Femur (tissue), 1 donor: ENCODE measurements at places on chromosomes 5 and 9.

- DNase-seq = no peak
These were observed 94.8 kb upstream of the APC start for GRCh38 chr5:112642885-112643284.

DNA sequence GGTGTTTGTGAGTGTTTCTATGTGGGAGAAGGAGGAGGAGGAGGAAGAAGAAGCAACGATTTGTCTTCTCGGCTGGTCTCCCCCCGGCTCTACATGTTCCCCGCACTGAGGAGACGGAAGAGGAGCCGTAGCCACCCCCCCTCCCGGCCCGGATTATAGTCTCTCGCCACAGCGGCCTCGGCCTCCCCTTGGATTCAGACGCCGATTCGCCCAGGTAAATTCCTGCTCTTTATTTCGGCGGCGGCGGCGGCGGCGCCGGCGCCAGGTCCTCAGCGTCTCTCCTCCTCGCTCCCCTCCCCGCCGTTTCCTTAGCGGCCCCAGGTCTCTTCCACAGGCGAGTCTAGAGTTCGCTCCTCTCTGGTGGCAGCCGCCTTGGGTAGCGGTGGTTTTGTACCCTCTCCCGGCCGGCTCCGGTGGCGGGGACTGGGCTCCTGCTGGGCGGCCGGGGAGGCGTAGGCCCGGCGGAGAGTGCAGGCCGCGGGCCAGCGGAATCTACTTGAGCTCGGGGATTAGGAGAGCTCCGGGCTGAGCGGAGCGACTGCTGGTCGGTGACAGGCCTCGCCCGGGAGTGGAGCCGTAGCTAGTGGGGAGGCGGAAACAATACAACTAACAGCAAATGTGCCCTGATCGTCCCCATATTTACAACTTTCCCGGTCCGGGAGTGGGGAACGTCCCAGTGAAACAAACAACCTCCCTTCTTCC lies 547 bp downstream of the NIPBL start:
- peak; percentile 75 for DNase-seq

DNA sequence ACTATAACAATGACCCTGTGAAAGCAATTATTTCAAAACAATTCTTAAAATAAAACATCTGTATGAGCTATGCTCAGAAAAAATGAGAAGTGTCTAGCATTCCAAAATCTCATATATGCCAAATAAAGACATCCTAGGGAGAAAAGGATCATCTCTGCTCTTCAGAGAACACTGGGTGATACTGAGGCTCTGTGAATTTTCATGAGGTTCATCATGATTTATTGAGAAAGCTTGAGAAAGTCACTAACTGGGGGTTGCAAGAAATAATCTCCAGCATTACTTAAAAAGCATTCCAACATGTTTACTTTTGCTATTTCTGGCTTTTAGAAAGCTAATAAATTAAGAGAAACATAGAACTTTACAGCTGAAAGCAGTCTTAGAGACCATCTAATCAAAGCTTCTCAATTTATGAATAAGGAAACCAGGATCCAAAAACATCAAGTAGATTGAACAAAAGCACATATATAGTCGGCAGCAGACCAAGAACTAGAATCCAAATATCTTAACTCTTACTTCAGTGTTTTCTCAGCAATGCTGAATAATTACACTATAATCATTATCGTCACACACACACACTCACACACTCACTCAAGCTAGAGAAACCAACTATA lies 372.8 kb downstream of the NR2F1-AS1 start:
- no peak for DNase-seq

DNA sequence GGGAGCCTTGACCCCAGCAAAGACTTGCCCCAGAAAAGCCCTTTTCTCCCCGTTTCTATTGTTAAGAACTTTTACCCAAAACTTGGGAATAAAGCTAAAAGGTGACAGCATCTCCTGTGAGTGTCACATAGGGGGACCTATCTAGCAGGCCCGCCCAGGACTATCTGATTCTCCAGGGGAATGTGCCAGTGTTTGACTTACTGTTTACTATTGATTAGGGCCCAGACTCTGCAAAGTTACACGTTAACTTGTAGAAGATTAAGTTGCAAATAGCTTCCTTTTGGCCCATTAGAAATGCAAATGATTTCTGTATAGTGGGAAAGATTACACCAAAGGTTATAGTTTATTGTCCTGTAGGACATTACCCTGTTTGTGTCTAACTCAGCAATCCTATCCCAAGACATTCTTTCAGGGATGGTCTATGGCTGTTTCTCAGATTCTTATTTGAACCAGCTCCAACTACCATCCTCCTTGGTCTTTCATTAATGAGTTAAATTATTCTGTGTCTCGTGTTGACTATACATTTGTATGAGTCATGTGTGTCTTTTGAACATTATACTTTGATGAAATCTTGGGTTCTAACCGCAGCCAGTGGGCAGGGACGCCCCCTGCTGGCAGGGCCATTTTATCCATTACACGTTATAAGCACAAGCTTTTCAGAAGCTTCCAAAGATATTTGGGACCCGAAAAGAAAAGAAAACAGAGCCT lies 60.7 kb downstream of the HRH2 start:
- DNase-seq = no peak

DNA sequence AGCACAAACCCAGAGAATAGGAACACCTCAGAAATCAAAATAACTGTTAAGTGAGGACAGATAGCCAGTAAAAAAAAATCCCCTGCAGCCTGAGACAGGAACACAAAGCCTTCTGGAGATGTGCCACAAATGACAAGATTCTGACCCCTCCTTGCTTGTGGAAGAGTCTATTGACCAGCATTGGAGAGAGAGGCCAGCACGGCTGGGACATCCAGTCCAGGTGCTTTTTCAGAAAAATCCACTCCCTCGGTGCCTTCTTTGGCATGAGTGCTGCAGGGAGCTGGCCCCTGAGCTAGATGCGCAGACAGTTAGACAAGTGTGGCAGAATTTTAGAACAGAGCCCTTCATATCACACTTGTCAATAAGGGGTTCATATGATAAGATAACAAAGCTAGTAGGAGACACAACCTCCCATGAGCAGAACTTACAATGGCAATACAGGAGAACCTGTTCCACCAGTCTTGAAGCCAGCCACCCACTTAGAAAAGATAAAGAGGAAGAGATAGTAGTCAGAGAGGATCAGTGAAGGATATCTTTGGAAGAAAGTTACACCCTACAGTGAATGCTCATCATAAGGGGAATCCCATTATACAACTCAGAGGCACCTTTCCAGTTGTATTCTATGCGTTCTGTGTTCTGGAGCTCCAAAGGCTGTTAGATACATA lies 298.4 kb downstream of the TLE1 start:
- DNase-seq = no peak

- no peak for DNase-seq
These were observed 55.3 kb upstream of the EXOC3 start for GRCh38 chr5:387491-388265.

- DNase-seq = no peak
These were observed 368.6 kb upstream of the IRX4 start for GRCh38 chr5:2251298-2251697.

- peak; percentile 87 for DNase-seq
These were observed 1.5 kb upstream of the GPRIN1 start for GRCh38 chr5:176611435-176611834.

- no peak for DNase-seq
These were observed 26.4 kb upstream of the F2R start for GRCh38 chr5:76689321-76690036.

- DNase-seq = no peak
These were observed 37.1 kb upstream of the KCNMB1 start for GRCh38 chr5:170426149-170426767.

DNA sequence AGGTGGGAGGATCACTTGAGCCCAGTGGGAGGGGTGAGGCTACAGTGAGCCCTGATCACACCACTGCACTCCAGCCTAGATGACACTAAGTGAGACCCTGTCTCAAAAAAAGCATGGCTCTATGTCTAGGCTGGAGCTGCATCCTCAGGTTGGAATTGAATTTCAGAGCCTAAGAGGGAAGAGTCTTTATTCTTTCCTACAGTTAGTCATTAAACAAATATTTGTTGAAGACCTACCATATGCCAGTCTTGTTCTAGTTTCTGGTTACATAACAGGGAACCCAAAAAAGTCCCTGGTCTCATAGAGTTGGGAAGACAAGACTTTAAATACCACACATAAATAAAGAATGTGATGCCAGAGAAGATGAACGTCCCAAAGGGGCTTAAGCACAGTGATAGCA lies 6.9 kb upstream of the GRPEL2 start:
- no peak for DNase-seq

GRCh38 chr5:133047404-133047803 lies 4.4 kb upstream of the HSPA4 start:
- no peak for DNase-seq

GRCh38 chr5:120072068-120072761 lies 391.9 kb upstream of the PRR16 start:
- DNase-seq = no peak

DNA sequence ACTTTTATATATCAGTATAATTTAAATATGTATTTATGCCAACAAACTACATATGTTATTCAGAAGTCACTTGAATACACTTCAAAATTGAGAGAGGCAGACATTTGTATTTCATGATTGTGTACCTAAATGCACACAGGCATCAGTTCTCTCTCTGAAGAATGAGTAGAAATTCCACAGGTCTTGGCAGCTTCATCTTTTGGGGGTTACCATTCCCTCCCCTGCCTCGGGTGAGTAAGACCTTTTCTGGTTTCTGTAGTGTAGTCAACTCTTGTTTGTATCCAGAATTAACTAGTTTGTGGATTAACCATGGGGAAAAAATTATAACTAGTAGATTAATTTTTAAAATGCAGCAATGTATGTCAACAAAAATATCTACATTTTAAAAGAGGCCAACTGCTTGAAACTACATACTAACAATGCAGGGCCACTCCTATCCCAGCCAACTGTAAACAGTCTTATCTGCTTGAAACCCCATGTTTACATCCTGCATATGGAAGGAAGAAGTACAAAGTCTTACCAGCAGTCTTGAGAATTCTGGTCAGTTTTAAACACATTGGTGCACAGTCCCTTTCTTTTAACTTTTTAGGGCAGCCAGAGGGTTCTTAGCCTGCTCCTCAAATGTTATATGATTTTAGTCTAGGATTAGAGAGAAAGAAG lies 339.6 kb upstream of the KIF2A start:
- DNase-seq = no peak

DNA sequence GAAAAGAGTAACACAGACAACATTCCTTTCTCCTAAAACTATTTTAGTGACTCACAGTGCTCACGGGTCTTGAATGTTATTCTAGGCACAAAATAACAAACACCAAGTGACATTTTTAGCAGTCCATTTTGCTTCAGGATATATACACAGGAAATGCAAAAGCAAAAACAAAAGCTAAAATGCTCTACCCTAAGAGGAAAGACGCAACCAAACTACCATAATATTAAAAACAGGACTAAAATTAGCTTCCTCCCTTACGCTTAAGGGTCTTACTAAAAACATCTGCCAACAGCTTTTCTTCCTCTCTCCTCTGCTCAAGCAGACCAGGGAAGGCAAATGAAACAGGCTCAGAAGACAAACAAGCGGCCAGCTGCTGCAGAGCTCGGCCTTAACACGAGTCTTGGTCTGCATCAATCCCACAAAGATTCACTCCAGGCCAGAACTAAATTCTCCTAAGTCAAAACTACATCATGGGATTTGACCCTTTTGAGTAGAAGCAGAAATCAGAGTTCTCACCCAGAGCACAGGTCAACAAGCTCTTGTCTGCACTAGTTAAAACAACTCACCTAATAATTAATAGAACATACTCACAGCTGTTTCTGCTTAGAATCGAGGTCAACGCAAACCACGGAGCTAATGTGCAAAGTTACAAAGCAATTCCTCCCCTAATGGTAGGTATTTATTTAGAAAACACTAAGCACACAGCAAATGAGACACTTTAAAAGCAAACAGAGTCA lies 62.3 kb downstream of the RAPGEF1 start:
- no peak for DNase-seq

GRCh38 chr5:952597-953271 lies 55.9 kb upstream of the NKD2 start:
- no peak for DNase-seq

DNA sequence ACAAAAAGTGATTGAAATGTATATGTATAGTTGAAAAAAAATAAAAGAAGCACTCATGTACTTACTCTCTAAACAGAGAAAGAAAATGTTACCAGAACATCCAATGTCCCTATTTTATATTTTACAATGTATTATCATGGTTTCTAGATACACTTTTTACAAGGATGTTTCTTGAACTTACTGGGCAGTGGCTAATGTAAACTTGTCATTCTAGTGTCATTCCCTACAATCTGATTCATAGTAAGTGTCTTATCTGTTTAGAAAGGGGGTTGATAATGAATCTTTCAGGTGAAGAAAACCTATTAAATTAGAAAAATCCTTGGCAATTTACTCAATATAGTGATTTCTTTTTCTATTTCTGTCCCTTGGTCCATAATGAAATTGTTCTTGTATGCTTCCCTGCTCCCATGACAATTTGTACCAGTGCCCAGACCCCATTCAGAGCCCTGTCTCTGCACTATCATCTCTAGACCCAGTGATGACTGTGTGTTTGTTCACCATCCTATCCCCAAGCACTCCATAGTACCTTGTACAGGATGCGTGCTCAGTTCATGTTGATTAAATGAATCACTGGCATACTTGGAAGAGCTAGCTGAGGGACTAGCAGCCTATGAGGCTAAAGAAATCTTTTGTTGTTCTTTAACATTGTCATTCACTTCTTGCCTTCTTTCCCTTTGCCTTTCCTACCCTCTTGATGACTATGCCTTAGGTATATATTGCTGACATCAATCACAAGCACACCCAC lies 101.2 kb downstream of the HMHB1 start:
- DNase-seq = no peak

DNA sequence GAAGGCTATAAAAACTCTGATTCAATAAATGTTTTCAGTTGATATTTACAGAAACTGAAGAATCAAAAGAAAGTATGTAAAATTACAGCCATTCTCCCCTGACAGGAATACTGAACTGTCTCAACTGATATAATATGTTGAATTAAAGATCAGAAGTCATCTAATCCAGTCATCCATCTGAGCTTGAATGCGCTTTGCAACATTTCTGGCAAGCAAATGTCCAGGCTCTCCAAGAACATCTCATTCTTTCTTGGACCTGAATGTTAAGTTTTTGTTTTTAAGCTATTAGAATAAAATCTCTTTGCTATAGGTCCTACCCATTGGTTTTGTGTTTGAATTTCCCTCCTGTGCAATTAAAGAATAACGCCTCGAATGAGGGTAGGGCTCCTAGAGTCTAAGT lies 120.5 kb downstream of the MPDZ start:
- no peak for DNase-seq

- no peak for DNase-seq
These were observed 27.8 kb downstream of the C7 start for GRCh38 chr5:40937075-40937474.

DNA sequence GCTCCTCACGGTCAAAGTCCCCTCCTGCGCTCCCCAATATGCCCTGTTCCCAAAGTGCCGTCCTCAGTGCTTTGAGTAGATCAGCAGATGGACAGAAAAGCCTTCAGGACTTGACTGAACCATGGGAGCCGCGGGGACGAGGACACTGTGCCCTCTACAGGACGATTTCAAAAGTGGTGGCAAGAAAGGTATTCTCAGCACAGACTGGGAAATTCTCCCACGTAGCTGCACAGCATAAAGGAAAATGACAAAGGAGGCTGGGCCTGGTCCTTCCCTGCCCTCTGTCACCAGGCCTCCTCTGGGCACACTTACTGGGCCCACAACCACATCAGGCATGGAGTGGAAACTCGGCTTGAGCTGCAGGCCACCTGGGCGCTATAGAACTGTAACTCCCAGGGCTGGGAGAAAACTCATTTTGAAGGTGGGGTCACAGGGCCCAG lies 16.7 kb upstream of the MTMR12 start:
- DNase-seq = peak; percentile 62
